ENCODE measurements at places on chromosomes 1 and 21. TPM values are rescaled to one million over a fixed set of nuclear protein-coding genes. Genes with fewer than 3 reads are reported as not detected.

Gene ASTN1
- total RNA-seq = 0.07 TPM

DNA sequence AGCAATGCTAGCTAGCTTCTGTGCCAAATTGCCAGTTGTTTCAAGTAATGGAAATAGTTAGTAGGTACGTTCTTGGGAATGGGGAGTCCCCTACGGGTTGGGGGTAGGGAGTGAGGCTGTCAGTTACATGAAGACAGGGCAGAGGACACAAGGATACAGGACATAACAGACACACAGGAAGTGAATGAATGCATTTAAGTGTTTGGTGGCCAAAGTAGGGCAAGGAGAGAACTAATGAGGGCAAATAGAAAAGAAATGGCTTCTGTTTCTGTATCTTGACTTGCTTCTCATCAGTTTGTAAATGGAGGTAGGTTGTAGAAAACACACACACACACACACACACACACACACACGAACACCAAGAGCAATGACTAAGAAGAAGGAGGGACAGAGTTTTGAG, 142.2 kb downstream of the S1PR1 start:
- no peak for DNase-seq

- DNase-seq = no peak
Observed at GRCh38 chr1:26553942-26554682, 24.6 kb downstream of the RPS6KA1 start.

- peak; percentile 23 for DNase-seq
Observed at GRCh38 chr1:100868364-100868995, 26.2 kb downstream of the EXTL2 start.

Gene RABGGTB
- total RNA-seq = 93.6 TPM

Gene RNU1-4
- total RNA-seq = under 0.01 TPM

DNA sequence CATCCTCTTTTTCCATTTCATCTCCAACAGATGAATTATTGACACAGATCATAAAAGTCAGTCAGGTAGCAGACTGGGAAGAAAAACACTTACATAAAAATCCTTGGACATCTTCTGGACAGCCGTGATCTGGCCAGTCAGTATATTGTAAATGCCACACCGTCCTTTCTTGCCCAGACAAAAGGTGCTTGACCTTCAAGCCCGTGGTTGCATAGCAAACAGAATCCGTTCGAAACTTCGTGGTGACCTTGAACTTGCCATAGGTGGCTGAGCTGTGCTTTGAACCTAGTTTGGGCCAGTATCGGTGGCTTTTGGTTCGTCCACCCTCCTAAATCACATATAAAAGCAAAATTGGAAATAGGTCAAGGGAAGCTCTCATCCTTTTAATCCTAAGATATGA, 88.4 kb downstream of the SMYD2 start:
- no peak for DNase-seq

DNA sequence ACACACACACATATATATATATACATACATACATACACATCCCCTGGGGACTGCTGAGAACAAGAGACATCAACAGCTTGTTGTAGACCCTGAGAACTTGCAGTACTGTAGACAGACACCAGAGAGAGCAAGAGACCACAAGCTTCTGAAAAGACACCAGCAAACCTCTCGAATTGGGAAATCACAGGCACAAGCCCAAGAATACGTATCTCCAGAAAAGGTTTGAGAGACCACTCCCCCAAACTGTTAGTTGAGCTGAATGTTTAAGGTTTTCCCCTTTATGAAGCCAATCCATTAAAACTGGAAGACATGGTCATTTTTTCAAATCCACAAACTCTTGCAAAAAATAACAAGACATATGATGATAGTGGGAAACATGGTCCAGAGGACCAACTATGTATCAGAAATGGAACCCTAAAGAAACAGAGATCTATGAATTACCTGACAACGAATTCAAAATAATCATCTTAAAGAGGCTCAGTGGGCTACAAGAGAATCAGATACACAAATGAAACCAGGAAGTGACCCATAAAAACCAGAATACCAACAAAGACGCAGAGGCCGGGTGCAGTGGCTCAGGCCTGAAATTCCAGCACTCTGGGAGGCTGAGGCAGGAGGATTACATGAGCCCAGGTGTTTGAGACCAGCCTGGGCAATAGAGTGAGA, 45.1 kb downstream of the SLC2A1 start:
- DNase-seq = peak; percentile 67

DNA sequence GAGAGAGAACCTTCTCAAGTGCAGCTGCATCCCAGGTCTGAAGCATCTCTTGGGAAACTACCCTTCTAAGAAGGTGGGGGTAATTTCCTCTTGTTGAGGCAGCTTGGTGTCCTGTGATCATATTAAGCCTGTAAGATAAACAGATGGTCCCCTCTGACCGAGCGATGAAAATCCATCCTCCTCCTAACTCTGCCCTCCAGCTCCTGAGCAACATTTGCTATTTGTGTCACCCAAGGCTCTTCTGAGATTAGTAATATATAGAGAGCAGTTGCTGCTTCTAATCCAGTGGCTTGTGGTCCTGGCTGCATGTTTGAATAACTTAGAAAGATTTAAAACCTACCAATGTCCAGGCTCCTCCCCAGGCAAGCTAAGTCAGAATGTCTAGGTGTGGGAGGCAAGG, 123.7 kb downstream of the DISC1 start:
- DNase-seq = no peak

Gene LCE3B
- total RNA-seq = not detected

All from A172 (cell line).